Ecto neural progenitor cell (in vitro differentiated cells): ENCODE measurements at places on chromosomes 1 and 21.
A peak's percentile ranks its signal among the peaks of the same experiment; 100 is the strongest.

DNA sequence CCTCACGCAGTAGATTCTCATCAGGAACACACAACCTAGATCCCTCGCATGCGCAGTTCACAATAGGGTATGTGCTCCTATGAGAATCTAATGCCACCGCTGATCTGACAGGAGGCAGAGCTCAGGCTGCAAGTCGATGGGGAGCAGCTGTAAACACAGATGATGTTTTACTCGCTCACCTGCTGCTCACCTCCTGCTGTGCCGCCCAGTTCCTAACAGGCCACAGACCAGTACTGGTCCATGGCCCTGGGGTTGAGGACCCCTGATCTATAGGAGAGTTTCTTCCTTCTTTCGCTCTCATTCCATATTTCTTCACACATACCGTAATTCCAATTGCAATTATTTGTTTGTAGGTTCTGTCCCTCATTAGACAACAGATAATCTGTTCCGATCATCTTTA is 103.4 kb downstream of the CLEC20A start:
- no peak for DNase-seq

DNA sequence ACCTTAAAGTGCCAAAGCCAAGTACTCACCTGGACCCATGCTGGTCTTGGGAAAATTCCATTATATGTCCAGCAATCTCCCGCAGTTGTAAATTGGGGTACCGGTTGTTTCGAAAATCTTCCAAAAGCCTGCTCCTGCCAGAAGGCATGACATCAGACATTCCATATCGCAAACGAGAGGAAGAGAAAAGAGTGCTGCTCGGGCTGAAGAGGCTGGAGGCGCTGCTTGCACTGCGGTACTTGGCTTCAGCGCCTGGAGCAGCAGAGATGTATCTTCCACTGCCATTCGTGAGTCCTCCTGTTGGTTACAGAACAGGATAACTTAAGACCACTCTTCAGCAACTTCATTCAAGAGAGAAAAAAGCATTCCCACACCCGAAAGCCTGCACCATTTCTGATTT is 45.1 kb upstream of the SDC3 start:
- no peak for DNase-seq

- DNase-seq, result no peak
These were observed 24.3 kb upstream of the PLEKHG5 start for GRCh38 chr1:6515771-6516170.

GRCh38 chr1:117580436-117580835 is 25.4 kb upstream of the TENT5C start:
- no peak for DNase-seq

DNA sequence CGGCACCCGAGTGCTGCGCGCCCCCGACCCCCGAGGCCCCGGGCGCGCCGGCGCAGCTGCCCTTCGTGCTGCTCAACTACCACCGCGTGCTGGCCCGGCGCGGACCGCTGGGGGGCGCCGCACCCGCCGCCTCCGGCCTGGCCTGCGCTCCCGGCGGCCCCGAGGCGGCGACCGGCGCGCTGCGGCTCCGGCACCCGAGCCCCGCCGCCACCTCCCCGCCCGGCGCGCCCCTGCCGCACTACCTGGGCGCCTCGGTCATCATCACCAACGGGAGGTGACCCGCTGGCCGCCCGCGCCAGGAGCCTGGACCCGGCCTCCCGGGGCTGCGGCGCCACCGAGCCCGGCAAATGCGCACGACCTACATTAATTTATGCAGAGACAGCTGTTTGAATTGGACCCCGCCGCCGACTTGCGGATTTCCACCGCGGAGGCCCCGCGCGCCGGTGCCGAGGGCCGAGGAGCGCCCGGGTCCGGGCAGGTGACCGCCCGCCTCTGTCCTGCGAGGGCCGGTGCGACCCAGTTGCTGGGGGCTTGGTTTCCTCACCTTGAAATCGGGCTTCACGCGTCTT is 49.0 kb downstream of the SIM2 start:
- DNase-seq, result peak; percentile 89

- DNase-seq, result no peak
These were observed 51.4 kb downstream of the LEPR start for GRCh38 chr1:65471861-65472332.

- no peak for DNase-seq
These were observed 109.6 kb upstream of the ZNF678 start for GRCh38 chr1:227453631-227454355.

DNA sequence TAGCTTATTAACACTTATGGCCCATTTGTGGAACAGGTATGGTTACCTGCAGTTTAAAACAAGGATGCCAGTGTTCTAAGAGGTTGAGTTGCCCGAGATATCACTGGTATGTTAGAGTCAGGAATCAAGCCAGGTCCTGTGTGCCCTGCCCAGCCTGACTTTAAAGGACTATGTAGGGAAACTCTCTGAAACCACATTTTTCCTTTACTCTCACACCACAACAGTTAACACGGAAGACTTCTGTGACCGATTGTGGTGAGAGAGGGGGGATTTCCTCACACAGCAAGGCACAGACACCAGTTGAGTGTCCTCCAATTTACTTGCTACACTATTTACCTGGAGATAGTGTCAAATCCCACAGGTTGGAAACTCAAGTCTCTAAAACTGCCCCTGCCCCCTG is 47.8 kb downstream of the UCK2 start:
- DNase-seq, result no peak

DNA sequence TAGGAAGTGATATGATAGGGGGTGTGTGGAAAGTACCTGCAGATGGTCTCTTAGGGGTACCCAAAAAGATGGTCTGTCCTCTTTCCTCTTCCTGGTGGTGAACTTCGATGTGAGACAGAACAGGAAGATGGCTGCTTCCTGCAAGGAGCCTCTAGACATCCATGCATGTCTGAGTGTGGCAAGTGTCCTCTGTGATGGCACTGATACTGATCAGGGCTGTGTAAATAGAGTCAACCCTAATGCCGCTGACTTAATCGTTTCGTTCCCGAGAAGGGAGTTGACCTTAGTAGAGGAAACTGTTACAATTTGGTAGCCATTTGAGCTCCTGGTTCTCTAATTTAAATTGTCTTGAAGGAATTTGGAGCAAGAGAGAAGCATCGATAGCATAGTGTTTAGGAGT is 168.6 kb downstream of the VPS13D start:
- no peak for DNase-seq

GRCh38 chr21:46124926-46125845 is 27.3 kb downstream of the COL6A2 start:
- DNase-seq, result peak; percentile 34

DNA sequence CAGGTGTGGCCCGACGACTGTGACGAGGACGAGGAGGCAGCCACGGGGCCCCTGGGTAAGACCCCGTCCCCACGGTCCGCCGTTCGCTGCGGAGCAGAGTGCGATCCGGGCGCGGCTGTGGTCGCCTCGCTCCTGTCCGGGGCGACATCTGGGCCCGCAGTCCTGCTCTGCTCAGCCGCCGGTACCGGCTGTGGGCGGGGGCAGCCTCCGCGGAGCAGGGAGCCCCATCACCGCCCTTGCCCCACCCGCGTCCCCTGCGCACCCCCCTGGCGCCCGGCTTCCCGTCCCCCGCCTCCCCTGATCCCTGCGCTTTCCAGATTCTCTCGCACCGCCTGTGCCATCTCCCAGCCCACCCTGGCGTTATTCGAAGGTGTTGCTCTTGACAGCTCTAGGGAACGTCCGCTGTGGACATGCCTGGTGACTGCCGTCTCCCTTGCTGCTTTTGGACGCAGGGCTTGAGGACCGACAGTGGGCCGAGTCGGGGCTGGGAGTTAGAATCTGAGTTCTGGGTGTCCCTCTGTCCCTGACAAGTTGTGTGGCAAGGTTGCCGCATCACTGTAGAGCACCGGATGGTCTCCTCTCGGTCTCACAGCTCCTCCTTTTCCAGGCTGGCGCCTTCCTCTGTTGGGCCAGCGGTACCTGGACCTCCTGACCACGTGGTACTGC is 596 bp downstream of the TOR3A start:
- peak; percentile 76 for DNase-seq

- no peak for DNase-seq
These were observed 4.6 kb upstream of the UMODL1 start for GRCh38 chr21:42066521-42066920.

- no peak for DNase-seq
These were observed 90.0 kb downstream of the SYT14 start for GRCh38 chr1:210027994-210028393.

DNA sequence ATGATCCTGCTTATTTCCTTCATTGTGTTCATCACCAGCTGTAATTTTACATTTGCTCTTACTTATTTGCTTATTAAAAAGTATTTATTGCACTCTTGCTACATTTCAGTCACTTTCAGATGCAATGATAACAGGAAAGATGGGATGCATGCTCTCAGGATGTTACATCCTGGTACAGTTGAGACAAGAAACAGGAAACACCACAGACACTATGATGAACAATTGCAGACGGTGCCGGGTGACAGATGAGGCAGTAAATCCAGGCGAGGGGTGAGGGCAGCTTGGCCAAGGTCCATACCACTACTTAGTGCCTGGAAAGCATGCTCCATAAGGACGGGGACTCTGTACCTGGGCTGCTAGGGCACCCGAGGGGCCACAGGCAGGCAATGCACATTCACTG is 156.6 kb upstream of the RAB4A start:
- no peak for DNase-seq

GRCh38 chr1:237895630-237896029 is 4.9 kb upstream of the ZP4 start:
- DNase-seq, result no peak

GRCh38 chr1:28170001-28170596 is 6.4 kb downstream of the PTAFR start:
- DNase-seq, result no peak

DNA sequence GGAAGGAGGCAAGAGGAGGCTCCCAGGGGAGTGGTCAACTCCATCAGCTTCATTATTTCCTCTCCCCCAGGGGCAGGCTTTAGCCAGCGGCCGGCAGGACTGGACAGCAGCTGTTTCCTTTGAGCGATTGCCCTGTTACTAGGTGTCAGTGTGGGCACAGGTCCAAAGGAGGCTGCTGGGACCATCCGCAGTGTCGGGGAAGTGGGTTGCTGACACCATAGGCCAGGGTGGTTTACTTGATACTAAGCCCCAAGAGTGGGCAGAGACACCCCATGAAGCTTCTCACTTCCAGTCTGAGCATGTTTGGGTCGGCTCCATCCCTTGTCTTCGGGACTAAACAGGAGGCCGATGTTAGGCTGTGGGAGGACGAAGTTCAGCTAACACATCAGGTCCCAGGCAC is 63.6 kb downstream of the KAZN start:
- DNase-seq, result no peak

DNA sequence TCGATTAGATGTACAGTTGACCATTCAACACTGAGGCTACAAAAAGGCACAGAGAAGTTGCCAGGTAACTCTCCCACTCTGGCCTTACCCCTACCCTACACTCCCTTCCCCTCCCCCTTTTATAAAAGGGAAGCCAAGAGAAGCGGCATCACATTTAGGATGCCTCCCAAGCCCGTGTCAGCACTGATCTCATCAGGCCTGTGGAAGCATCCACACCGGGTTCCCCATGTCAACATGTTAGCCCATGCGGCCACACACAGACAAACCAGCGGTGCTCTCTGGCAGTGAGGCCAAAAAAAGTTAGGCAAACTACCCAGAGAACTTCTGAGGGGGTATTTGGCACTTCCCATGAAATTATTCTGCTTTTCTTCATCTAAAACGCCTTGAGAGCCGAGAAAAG is 29.9 kb downstream of the BCAR3 start:
- DNase-seq, result no peak

- DNase-seq, result no peak
These were observed 2.6 kb downstream of the BCAR3 start for GRCh38 chr1:93678946-93679480.

DNA sequence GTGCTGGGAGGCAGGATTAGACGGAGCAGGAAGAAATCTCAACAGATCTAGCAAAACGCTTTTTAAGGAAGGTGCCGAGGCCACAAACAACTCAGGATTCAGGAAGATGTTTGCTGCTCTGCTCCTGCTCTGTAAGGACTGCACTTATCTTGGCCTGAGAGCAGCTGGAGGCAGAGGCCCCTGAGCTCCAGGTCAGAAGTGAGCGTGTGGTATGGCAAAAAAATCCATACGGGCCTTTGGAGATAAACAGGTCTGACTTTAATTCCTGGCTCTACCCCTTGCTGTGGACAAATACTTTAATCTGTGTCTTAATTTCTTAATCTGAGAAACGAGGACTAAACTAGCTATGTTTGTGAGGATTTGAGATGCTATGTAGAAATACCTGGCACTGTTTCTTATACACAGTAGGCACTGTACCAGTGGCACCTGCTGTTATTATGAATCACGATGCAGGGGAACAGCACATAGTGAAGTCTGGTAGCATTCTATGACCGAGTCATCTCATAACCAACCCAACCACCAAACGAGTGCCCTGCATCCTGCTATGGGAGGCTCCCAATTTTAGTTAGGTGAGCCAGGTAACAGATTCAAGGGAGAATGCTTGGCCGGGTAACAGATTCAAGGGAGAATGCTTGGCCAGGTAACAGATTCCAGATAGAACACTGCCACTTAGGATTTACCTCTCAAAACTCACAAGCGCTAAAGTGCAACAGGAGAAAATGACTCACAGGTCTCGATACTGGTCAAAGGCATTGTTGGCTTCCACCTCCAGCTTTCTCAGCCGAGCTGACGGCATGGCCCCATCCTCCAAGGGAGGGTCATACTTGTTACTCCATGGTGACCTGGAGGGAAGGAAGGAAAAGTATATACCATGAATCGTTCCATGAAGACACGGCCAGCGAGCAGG is 65.9 kb downstream of the SLC66A1 start:
- DNase-seq, result no peak

DNA sequence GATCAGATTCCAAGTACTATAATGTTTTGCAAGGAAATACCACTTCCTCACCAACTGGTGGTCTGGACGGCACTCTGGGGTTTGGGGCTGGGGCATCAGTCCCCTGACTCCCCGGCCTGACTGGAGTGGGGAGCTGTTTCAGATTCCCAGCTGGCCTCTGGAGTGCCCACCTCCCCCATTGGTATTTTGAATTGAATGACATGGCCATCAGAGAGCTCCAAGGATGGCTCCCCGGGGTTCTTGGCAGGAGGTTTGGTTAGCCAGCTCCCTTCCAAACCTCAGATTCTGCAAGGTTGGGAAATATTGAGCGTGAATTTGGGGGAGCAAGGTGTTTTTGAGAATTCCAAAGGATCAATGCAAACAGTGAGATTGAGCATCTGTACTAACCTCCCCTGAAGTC is 2.2 kb upstream of the INAVA start:
- DNase-seq, result no peak

GRCh38 chr1:119582801-119583200 is 65.3 kb downstream of the ZNF697 start:
- DNase-seq, result peak; percentile 62
